ENCODE measurements at places on chromosomes 12 and 14.

GRCh38 chr14:97219431-97220017 lies 422.3 kb downstream of the VRK1 start:
- DNase-seq, result no peak

- DNase-seq, result peak; percentile 74
These were observed 14.8 kb upstream of the PPP1R1A start for GRCh38 chr12:54603173-54603814.

DNA sequence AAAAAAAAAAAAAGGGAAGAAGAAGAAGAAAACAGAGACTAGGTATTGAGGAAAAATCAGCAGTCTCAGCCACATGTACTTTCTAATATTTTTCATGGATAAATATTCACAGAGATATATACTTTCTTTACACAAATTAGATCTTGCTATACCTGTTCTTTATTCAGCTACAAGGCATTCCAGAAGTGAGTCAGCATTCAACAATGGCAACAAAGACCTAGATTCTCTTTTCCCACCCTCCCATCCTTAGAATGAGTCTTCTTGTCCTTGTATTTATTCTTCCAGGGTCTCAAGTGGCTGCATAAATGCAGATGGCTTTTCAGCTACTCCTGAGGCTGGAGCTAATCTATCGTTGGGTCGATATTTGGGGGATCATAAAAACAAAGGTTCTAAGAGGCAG lies 93.0 kb downstream of the NT5DC3 start:
- DNase-seq, result no peak

- DNase-seq, result no peak
These were observed 1589.7 kb upstream of the FLRT2 start for GRCh38 chr14:83940253-83940652.

GRCh38 chr12:128791395-128792322 lies 32.1 kb downstream of the SLC15A4 start:
- no peak for DNase-seq

- DNase-seq, result no peak
These were observed 32.3 kb downstream of the BHLHE41 start for GRCh38 chr12:26092346-26093105.

DNA sequence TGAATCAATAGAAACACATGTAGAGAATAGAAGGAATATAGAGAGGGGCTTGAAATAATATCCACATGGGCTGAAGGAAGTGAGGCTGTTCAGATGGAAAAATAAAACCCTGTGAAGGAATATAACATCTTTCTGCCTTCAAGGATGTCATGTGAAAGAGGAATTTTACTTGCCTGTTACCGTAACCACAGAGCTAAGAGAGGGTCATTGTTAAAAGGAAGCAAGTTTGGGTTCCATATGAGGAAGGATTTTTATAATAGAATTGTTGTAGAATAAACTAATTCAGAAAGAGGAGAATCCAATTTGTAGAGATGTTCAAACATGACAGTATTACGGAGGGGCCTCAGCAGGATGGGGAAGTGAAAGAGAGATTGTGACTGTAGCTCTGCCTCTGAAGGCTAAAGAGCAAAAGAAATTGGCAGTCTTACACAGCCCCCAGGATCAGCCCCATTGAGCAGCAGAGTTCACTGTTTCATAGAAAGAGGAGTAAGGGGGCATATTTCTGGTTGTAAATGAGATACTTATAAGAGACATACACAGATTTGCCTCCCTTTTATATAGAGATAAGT lies 41.8 kb upstream of the PTPRR start:
- no peak for DNase-seq

- DNase-seq, result no peak
These were observed 827 bp upstream of the TEDC1 start for GRCh38 chr14:105490267-105490571.

DNA sequence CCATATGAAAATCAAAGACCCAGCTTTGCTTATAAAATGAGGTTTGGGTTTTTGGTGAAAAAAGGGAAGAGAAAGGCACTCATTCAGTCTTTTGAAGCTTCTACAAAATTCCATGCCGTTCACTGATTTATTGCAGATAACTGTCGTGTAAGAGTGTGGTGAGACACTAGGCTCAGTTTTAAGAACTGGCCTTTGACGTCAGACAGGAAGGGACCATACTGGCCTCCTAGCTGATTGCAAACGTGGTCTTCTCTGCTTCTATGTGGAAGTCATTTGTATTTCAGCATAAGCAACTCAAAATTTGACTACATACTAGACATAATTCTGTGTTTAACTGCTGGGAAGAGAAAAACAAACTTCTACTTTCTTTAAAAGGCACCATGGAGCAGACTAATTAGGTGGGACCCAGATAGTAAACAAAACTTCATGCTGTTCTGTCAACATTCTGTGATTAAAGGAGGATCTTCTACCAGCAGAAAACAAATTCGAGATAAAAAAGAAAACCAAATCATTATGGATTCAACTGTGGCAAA lies 168.7 kb downstream of the TTC7B start:
- no peak for DNase-seq

DNA sequence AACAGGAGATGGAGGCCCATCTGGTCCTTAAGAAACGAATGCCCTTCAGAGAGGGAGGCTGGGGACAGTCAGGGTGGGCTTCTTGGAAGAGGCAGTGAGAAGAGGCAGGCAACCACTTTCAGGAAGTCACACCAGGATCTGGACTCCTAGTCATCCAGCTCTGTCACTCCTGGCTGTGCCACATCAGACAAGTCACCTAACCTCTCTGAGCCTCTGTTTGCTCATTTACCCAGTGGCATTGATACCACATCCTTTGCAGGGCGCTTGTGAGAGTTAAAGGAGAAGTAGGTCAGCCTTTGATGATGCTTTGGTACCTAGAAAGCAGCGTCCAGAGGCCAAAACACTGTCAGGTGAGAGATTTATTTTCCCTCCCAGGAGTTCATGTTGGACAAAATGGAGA lies 11.1 kb downstream of the CCDC197 start:
- DNase-seq, result no peak

- no peak for DNase-seq
These were observed 146.9 kb downstream of the KCNC2 start for GRCh38 chr12:75062691-75063090.

- DNase-seq, result no peak
These were observed 388.3 kb upstream of the GARIN6 start for GRCh38 chr12:99259040-99259934.

- DNase-seq, result no peak
These were observed 51.6 kb downstream of the GPATCH2L start for GRCh38 chr14:76203086-76204001.

GRCh38 chr14:50763382-50764007 lies 67.5 kb downstream of the NIN start:
- DNase-seq, result no peak

DNA sequence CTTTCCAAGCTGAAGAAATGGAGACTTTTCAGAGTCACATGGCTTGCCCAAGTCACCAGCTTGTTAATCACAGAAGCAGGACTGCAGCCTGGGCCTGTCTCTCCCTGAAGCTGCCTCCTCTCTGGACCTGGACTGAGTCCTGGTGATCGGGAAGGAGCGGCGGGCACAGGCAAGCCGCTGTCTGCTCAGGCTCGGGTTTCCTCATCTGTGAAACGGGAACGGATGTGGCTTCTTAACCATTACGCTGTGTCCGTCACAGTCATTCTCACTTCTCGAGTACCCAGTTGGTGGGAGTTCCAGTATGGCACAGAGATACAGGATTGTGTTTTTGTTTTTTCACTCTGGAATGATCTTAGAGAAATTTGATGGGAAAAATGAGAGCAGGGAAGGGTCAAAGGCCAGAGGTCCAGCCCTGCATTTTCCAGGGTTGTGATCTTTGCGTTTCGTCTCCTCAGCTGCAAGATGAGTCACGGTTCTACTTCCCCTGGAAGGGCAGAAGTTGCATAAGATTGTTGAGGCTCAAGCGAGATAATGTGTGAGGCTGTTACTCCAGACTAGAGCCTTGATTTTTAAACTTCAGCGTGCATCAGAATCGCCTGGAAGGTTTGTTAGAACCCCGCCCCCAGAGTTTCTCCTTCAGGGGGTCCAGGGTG lies 7.6 kb upstream of the LRTM2 start:
- DNase-seq, result no peak

DNA sequence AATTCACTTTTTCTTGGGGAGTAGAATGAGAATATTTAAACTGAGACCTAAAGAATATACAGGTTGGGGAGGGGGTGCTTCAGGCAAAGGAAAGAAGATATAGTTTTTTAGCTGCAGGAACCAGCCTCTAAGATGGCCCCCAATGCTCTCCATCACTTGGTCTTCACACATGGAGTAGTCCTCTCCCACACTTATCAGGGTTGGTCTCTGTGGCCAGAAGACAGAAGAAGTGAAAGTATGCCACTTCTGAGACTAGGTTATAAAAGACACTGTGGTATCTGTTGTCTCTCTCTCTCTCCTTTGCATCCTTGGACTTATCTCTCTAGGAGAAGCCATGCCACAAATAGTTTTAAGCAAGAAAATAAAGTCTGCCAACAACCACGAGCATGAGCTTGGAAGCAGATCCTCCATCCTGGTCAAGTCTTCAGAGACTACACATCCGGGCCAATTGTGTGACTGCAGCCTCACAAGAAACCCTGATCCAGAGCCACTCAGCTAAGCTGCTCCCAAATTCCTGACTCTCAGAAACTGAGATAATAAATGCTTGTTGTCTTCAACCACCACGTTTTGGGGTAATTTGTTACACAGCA lies 18.0 kb downstream of the PUS7L start:
- no peak for DNase-seq

- DNase-seq, result no peak
These were observed 91.4 kb upstream of the ALX1 start for GRCh38 chr12:85188619-85189018.

DNA sequence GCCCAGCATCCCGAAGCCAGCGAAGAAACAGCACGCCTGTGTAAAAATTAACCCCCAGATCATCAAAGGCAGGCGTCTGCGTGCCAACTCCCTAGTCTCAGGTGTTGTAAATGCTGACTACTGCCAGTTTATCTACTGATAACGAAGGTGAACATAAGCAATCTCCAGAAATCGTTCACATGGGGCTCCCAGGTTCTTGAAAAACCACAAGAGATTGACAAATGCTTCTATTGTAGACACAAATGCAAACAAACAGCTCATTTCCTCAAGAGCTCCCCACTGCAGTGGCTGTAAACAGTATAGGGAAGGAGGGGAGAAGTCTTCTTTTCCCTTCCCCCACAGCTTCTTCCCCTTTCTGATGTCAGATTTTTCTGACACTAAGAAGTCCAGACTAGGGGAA lies 5.3 kb upstream of the PLEKHG3 start:
- no peak for DNase-seq

- peak; percentile 13 for DNase-seq
These were observed 678 bp downstream of the MDM1 start for GRCh38 chr12:68331500-68331868.

DNA sequence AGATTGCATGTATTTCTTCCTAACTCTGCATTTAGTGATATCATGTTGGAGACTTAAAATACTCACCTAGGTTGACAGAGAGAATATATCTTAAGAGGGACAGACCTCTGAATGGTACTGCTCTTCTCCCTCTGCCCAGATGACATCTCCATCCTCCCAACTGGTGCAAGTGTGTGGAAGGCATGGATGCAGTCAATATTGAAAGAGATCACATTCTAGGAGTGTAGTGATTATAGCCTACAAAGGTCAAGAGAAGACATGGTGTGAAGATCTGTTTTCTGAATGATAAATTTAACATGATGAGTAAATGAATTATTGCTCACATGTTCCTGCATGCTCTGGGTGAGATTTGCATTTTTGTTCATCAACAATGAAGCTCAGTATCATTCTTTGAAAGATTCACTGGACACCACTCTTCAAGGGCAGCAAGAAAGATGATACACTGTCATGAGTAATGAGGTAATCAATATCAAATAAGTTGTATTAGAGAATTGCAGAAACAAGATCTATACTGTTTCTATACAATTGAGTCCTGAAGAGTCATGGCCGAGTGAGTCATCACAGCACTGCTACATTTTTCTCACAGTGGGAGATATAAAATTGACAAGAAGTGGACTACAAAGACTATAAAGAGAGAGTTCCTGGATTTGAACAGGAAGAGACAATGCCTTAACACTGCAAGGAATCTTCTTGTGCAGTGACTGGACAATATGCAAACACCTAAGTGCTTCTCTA lies 183.3 kb upstream of the KRR1 start:
- no peak for DNase-seq

- DNase-seq, result no peak
These were observed 59.8 kb upstream of the SLC38A2 start for GRCh38 chr12:46432325-46432724.

DNA sequence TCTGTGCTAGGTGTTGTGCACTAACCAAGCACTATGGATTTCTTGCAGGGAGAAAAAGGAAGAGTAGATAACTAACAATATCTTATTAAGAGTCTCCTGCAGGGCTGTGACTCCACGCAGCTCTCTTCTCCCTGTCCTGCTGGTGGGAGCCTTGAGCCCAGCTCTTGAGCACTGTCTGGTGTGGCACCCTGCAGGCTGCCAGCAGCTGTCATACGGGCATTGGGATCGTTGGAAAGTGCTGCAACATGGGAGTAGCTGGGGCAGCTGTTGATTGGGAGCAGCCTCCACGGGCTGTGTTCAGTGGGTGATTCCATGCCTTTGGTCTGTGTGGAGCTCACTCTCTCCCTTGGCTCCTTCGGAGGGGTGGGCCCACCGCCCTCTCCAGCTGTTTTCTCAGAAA lies 125.3 kb downstream of the FBXL14 start:
- DNase-seq, result no peak

GRCh38 chr12:6790496-6791150 lies 1.3 kb downstream of the CD4 start:
- DNase-seq, result no peak

- no peak for DNase-seq
These were observed 184.5 kb downstream of the RBM19 start for GRCh38 chr12:113781415-113782198.

DNA sequence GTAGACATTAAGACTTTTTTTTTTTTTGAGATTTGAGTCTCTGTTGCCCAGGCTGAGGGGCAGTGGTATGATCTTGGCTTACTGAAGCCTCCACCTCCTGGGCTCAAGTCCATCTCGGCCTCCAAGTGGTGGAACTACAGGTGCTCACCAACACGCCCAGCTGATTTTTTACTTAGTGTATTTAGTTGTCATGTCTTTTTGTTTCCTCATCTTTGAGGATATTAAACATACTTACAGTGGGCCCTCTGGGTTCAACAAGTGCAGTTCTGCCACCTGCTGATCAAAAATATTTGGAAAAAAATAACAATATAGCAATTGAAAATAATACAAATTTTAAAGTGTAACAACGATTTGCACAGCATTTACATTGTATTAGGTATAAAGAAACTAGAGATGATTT lies 4.4 kb upstream of the B4GALNT1 start:
- DNase-seq, result no peak

- DNase-seq, result no peak
These were observed 76.3 kb downstream of the CACNA1C start for GRCh38 chr12:2129076-2129475.
